Neural progenitor cell (in vitro differentiated cells): ENCODE measurements at places on chromosomes 5 and 9. TPM values are rescaled to one million over a fixed set of nuclear protein-coding genes. Genes with fewer than 3 reads are reported as not detected.
A peak's percentile ranks its signal among the peaks of the same experiment; 100 is the strongest.

SPINK7 gene
- total RNA-seq, result not detected in 2 replicates

OTP gene
- not detected in 2 replicates for total RNA-seq

CDH18 gene
- total RNA-seq, result 0.22 and 0.58 TPM in 2 replicates

RAD17 gene
- 32.3 and 51.6 TPM in 2 replicates for total RNA-seq

PCDHB3 gene
- 5.6 and 6.7 TPM in 2 replicates for total RNA-seq

ESM1 gene
- not detected in 2 replicates for total RNA-seq

MZB1 gene
- 0.53 TPM in 1 of 2 replicates, not detected in the other for total RNA-seq

DNA sequence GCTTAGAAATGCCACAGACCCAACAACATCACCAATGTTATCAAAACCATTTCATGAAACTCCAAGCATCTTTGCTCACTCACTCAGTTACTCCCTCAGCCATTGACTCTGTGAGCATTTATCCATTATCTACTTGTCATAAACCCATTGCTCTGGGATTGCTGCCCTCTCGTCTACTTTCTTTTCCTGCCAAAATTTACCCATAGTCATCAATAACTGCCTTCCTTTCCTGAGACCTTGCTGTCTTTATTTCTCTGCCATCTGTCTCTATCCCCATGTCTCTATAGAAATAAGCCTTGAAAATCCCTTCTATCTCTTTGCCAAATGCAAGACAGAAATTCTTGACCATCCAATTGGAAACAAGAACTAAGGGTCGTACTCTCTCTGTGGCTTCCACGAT, 26.4 kb upstream of the PUM3 start:
- no peaks in the 10 kb centered on the region for H3K27me3 ChIP-seq
- no peaks in the 10 kb centered on the region for H3K36me3 ChIP-seq
- H3K4me3 ChIP-seq, result no peak overlapping the region
- no peaks in the 10 kb centered on the region for H3K4me1 ChIP-seq
- no peak overlapping the region for H3K27ac ChIP-seq

- no peak overlapping the region for H3K27ac ChIP-seq
- no peaks in the 10 kb centered on the region for H3K36me3 ChIP-seq
- no peaks in the 10 kb centered on the region for H3K4me1 ChIP-seq
- no peaks in the 10 kb centered on the region for H3K27me3 ChIP-seq
- no peak overlapping the region for H3K4me3 ChIP-seq
These were observed 82.5 kb downstream of the LRRC70 start for GRCh38 chr5:62661126-62661525.

- no peaks in the 10 kb centered on the region for H3K36me3 ChIP-seq
- H3K27ac ChIP-seq, result no peak overlapping the region
- no peaks in the 10 kb centered on the region for H3K27me3 ChIP-seq
- no peak for DNase-seq
These were observed 779.9 kb upstream of the ACO1 start for GRCh38 chr9:31604531-31604930.

- H3K27me3 ChIP-seq, result no peaks in the 10 kb centered on the region
- H3K36me3 ChIP-seq, result no peaks in the 10 kb centered on the region
- H3K27ac ChIP-seq, result no peak overlapping the region
- H3K4me3 ChIP-seq, result no peak overlapping the region
- no peak for DNase-seq
These were observed 964.5 kb upstream of the DMAC1 start for GRCh38 chr9:8764051-8764450.

DNA sequence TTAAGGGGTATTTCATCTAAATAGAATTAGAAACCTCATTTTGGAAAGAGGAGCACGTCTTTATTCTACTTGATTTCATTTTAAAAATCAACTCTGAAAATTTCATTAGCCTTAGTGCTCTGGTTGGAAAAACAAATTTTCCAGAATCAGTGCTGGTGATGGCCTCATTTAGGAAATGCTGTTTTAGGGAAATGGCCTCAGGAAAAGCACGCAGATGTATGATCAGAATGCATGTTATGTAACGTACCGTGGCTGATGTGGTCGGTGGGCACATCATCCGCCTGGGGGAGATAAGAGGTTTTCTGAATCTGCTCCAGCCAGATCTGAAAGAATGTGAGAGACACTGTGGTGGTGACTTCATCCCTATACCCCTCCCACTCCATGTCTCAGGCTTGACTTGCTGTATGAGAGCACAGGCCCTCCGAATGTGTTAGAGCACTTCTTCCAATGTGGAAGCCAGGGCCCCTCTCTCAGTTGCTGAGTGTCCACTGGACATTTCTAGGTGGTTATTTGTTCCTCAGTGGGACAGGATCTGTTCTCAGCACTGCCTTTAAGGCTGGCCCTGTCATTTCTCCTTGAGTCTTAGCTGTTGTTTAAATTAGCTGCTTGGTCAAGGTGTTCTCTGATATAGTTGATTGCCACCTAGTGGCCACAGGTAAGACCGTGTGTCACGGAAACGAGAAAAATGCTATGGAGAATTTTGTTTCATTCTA, 96.5 kb downstream of the ARHGAP26 start:
- no peak overlapping the region for H3K27ac ChIP-seq
- H3K4me3 ChIP-seq, result no peak overlapping the region
- H3K4me1 ChIP-seq, result peaks cover 7% of the 10 kb centered on the region
- H3K27me3 ChIP-seq, result no peaks in the 10 kb centered on the region
- H3K36me3 ChIP-seq, result no peaks in the 10 kb centered on the region
- DNase-seq, result peak; percentile 81

- H3K4me3 ChIP-seq, result no peak overlapping the region
- no peaks in the 10 kb centered on the region for H3K27me3 ChIP-seq
- H3K27ac ChIP-seq, result no peak overlapping the region
- H3K4me1 ChIP-seq, result no peaks in the 10 kb centered on the region
- no peaks in the 10 kb centered on the region for H3K36me3 ChIP-seq
- DNase-seq, result no peak
These were observed 66.9 kb downstream of the PRKACG start for GRCh38 chr9:68947015-68947414.

DNA sequence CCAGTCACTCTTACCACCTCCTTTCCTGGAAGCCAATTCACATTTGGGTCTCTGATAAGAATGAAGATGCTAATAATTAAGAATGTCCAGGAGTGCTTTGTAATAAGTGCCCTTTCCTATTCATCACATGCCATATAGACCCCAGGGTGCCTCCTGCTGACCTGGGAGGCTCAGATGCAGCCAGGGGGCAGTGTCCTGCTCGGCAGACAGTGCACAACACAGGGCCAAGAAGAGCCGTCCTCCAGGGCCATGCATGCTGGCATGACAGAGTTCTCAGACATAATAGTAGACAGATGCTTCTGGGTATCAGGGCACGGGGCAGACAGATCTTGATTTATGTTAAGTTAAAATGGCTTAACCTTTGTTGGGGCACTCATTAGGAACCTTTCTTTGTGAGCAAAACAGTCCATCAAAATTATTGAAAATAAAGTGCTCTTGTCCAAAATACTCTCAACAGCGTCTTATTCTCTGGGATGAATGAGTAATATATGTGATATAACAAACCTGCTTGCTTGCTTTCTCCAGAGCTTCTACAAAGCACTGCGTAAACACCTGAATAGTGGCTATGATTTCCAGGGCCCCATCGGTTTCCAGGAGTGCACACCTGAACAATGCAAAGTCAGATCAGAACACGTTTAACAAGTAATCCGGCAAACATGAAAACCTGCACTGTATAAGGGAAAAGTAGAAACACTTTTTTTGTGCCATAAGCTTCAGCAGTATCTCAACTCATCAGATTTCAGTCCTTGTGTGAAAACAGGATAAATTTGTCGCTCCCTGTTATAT, 192.7 kb downstream of the FANCC start:
- DNase-seq, result peak; percentile 44
- no peaks in the 10 kb centered on the region for H3K27me3 ChIP-seq
- H3K27ac ChIP-seq, result no peak overlapping the region
- peaks cover 6% of the 10 kb centered on the region for H3K4me1 ChIP-seq
- no peaks in the 10 kb centered on the region for H3K36me3 ChIP-seq
- H3K4me3 ChIP-seq, result no peak overlapping the region

- no peaks in the 10 kb centered on the region for H3K27me3 ChIP-seq
- H3K4me3 ChIP-seq, result no peak overlapping the region
- H3K36me3 ChIP-seq, result no peaks in the 10 kb centered on the region
These were observed 520 bp downstream of the CCIN start for GRCh38 chr9:36169708-36170107.

- H3K4me3 ChIP-seq, result no peak overlapping the region
- no peaks in the 10 kb centered on the region for H3K27me3 ChIP-seq
- no peak for DNase-seq
- H3K27ac ChIP-seq, result no peak overlapping the region
These were observed 422.7 kb downstream of the TLE1 start for GRCh38 chr9:81266674-81267073.

GRCh38 chr5:150780187-150780692, 1.7 kb downstream of the SMIM3 start:
- no peaks in the 10 kb centered on the region for H3K36me3 ChIP-seq
- no peak for DNase-seq
- H3K27me3 ChIP-seq, result peaks cover 8% of the 10 kb centered on the region
- peak overlapping the region; percentile 26 for H3K4me3 ChIP-seq
- peaks cover 30% of the 10 kb centered on the region for H3K4me1 ChIP-seq

- H3K27ac ChIP-seq, result no peak overlapping the region
- H3K36me3 ChIP-seq, result peaks cover 3% of the 10 kb centered on the region
- H3K4me3 ChIP-seq, result peak overlapping the region; percentile 97
- H3K27me3 ChIP-seq, result peaks cover 15% of the 10 kb centered on the region
- peak; percentile 40 for DNase-seq
These were observed 1.8 kb downstream of the ZBTB34 start for GRCh38 chr9:126862104-126862761.

DNA sequence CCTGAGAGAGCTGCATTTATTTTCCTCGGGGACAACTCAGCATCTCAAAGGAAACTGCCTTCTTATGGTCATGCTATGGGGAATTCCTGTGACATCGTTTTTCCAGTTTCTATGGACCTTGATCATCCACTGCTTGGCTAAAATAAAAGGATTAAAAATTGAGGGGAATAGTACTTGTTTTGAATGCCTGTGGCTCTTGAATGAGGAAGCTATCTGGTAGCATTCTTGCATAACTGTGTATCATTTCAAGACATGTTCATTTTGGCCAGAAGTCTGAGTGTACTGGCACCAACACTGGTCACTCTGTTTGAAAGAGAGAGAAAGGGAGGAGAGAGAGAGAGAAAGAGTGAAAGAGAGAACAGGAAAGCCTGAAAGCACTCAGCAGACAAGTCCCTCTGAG, 116.7 kb downstream of the DOCK2 start:
- no peak overlapping the region for H3K4me3 ChIP-seq
- H3K27ac ChIP-seq, result no peak overlapping the region
- H3K27me3 ChIP-seq, result no peaks in the 10 kb centered on the region
- H3K36me3 ChIP-seq, result no peaks in the 10 kb centered on the region

GRCh38 chr9:112820881-112821280, 69.8 kb downstream of the SLC46A2 start:
- H3K27ac ChIP-seq, result no peak overlapping the region
- H3K4me1 ChIP-seq, result no peaks in the 10 kb centered on the region
- no peaks in the 10 kb centered on the region for H3K27me3 ChIP-seq

DNA sequence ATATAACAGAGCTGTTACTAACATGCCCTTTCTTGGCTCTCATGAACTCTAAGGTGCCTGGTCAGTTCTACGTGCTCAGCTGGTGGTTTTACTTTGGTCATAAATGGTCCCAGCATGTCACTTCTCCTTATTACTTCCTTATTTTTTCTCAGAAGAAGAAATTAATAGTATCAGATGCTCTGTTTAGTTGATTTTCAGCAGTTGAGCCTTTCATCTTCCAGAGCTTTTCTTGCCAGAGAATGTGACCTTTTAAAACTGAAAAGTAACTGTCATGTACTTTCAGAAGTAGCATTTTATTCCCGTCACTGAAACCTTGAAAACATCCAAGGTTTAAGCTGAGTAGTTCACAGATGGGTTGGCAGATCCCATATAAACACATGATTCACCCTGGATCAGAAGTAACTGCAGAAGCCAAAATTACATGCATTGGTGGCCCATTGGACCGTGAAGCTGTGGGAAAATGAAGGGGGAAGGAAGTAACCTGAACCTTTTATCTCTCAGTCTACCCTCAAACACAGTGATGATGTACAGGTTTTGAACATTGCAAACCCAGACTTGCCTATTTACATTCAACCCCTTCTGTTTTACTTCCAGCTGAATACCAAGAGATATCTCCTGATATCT, 50.5 kb downstream of the HACD4 start:
- H3K27ac ChIP-seq, result no peak overlapping the region
- H3K36me3 ChIP-seq, result no peaks in the 10 kb centered on the region
- no peak overlapping the region for H3K4me3 ChIP-seq
- no peaks in the 10 kb centered on the region for H3K4me1 ChIP-seq

- peaks cover 53% of the 10 kb centered on the region for H3K27me3 ChIP-seq
- H3K27ac ChIP-seq, result no peak overlapping the region
- no peak for DNase-seq
- no peaks in the 10 kb centered on the region for H3K36me3 ChIP-seq
- H3K4me3 ChIP-seq, result no peak overlapping the region
These were observed 6.7 kb downstream of the CNTFR start for GRCh38 chr9:34582787-34583186.
